CD4-positive, alpha-beta T cell (primary cell): ENCODE measurements at places on chromosomes 2 and 18.

DNA sequence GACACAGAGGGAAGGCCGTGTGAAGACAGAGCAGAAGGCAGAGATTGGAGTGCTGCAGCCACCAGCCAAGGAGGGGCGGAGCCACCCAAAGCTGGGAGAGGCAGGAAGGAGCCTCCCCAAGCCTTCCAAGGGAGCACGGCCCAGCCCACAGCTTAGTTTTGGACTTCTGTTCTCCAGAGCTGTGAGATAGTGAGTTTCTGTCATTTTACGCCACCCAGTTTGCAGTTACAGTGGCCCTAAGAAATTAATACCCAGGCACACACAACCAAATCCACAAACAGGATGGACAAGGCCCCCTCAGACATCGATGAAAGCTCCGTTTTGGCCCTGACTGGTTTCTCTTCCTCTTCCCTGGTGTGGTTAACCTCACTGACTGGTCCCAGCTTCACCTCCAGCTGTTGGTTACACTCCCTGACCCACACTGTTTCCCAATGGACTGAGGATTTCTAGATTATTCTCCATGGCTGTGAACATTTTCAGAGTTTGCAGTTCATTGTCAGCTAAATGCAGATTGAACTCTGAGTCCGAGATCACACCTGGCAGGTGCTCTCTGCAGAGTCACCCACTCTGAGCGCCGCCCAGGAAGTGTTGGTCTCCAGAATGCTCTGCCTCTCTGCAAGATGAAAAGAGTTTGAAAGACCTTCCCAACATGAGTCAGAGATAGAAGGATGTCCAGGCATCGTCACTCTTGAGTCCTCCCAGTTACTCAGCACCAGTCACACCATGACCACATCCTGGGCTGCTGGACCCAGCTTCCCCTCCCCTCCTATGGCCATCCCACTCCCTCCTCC is 100.2 kb downstream of the TWIST2 start:
- no peak for DNase-seq

DNA sequence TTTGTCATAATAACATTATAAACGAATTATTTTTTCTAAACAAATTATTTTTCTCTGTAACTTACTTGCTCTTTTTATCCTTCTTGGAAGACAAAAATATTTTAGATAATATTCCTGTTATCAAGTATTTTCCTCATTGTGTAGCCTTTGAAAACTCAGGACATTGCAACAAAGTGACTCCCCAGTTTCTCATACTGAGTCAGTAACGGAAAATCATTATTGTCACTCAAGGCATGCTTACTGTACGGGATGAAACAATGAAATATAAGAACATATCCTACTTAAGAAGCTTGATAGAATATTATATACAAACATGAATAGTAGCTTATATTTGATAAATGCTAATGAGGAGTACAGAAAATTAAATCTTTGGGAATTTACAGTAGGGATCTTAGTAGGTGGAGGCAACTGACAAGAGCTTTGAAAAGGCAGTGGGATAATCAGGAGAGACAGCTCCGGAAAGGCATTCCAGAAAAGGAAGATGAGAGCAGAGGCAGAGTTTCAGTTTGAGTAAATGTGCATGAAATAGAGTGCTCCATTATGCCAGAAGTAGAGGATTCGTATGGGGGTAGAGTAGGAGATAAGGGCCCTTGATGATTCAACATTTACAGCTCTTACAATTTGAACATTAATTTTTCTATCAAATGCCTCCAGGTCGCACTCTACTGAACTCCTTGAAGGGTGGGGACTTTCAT is 14.0 kb upstream of the YES1 start:
- no peak for DNase-seq

DNA sequence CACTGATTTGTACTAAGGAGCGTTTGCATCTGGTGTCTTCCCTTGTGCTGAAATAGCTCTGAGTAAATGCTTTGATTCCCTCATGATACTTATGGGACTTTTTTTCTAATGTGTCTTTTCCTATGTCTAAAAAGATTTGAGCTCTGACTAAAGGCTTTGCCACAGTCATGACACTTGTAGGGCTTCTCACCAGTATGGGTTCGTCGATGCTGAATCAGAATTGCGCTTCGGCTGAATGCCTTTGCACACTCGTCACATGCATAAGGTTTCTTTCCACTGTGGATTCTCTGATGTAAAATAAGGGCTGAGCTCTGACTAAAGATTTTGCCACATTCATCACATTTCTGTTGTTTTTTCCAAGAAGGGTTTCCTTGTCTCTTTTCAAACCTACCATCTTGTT is 8.0 kb downstream of the ZNF396 start:
- no peak for DNase-seq

- DNase-seq: no peak
Measured at GRCh38 chr18:27500531-27500930, 315.4 kb upstream of the CHST9 start.

DNA sequence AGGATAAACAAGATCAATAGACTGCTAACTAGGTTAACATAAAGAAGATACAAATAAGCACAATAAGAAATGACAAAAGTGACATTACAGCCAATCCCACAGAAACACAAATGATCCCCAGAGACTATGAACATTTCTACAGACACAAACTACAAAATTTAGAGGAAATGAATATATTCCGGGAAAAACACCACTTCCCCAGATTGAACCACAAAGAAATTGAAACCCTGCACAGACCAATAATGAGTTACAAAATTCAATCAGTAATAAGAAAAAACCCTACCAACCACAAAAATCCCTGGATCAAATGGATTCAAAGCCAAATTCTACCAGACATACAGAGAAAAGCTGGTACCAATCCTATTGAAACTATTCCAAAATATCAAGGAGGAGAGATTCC is 232.4 kb upstream of the RBMS1 start:
- no peak for DNase-seq

GRCh38 chr2:69619725-69620124 is 23.8 kb downstream of the AAK1 start:
- peak; percentile 49 for DNase-seq

- DNase-seq: no peak
Measured at GRCh38 chr18:5628512-5629255, 84.9 kb upstream of the EPB41L3 start.

DNA sequence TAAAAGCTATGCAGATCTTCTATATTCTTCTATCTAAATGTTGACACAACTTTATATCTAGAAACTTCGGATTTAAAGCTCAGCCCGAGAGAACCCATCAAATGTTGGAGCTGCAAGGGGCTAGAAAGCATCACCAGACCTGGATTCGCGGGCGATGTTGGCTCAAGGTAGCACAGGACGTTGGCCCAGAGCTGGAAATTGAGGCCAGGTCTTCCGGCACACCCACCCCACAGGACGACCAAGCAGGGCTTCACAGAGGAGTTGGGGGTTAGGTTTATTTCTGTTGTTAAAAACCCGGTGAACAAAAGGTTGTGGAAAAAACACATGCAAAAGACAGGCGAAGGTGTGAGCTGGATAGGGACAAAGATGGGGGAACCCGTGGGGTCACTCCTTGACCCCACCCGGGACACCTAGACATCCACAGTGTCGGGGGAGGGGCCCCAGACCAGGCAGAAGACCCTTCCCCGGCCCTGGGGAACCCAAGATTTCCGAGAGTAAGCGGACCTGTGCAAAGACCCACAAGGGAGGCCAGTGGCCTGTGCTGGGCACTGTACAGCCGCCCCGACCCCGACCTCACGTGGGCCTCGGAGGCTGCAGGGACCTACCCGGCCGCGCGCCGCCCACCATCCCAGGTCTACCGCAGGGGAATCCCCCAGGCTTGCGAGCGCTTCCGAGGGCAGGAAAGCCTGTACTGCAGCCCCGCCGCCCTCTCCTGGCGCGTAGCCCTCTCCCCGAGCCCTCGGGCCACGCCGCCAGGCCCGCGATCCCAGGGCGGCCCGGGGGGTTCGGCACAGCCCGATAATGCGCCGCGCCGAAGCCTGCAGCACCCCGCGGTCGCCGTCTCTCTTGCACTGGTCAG is 1.8 kb upstream of the AGBL5 start:
- DNase-seq: peak; percentile 33

GRCh38 chr2:13533524-13533922 is 816.8 kb downstream of the TRIB2 start:
- DNase-seq: no peak

DNA sequence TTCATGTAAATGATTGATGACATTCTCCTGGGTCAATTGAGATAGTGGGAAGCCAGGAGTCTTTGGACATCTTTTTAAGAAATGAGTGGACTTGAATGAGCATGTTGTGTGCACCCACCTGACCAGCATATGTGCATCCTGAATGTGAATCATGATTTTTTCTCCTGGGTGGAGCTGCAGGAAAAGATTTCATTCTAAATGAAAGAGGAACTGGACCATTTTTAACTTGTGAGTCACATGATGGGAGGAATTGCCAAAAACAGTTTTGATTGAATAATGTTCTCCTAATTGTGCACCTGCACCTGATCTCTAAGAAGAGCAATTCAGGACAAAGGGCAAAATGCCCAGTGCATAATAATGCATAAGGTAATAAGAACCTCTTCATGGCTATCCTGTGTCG is 32.3 kb downstream of the COPS8 start:
- DNase-seq: no peak

GRCh38 chr2:85729825-85730510 is 23.8 kb upstream of the ATOH8 start:
- DNase-seq: no peak

DNA sequence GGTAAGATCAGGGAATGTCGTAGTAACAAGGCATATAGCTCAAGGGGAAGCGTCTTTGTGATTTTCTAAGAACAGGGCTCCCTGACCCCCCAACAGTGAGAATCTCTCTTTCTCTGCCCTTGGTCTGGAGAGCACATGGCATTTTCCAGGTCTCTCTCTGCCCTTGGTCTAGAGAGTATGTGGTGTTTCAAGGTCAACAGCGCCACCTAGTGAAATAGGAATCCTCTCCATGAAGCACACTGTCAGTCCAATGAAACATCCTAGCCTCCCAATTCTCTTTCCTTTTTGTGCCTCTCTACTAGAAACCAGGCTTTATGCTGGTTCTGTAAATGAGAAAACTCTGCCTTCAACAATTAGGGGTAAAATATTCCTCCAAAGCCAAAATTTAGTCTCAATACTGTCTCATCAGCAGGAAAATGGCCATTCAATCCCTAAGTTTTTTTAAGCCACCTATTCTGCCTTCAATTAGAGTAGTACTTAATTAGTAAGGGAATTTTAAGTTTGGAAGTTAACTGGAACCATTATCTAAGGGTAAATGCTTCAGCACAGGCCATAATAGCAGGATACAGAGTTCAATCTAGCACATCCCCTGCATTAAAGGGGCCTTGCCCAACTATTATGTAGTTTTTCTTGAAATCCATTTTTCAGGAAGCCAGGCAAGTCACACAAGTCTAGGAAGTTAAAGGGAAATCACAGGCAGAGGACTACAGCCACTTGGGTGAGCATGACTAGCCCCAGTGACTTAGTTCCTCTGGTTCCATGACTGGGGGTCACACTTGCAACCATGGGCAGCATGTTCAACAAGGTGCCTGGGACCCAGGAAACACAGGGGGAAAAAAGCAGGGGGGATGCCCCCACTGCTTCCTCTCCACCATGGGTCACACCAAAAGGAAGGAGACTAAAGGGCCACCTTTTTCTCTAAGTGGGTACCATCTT is 12.4 kb downstream of the DYM start:
- DNase-seq: peak; percentile 34

- no peak for DNase-seq
Measured at GRCh38 chr2:218964041-218964771, 4.7 kb downstream of the CDK5R2 start.

- DNase-seq: no peak
Measured at GRCh38 chr18:56001576-56001975, 413.6 kb upstream of the TCF4 start.

DNA sequence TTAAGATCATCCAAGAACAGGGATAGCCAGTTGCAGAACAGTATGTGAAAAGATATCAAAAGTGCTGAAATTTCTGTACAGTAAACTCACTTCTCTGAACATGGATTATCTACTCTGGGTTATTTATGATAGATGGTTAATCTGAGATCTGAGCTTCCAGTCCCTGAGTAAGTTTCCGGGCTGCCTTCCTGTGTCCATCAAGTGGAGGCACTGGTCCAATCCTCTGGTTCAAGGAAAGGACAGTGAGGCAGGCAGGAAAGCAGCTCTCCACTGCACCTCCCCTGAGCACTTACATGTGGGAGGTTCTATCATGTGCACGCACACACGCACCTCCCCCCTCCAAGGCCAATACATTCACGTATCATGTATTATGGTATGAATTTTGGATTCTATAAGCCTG is 32.5 kb downstream of the GPR45 start:
- DNase-seq: no peak

- DNase-seq: no peak
Measured at GRCh38 chr2:137888845-137889244, 75.4 kb upstream of the HNMT start.

GRCh38 chr2:10034333-10035052 is 8.9 kb upstream of the KLF11 start:
- no peak for DNase-seq

GRCh38 chr2:137812517-137812916 is 151.8 kb upstream of the HNMT start:
- no peak for DNase-seq
